ENCODE measurements at places on chromosomes 3 and 15.
A peak's percentile ranks its signal among the peaks of the same experiment; 100 is the strongest.

DNA sequence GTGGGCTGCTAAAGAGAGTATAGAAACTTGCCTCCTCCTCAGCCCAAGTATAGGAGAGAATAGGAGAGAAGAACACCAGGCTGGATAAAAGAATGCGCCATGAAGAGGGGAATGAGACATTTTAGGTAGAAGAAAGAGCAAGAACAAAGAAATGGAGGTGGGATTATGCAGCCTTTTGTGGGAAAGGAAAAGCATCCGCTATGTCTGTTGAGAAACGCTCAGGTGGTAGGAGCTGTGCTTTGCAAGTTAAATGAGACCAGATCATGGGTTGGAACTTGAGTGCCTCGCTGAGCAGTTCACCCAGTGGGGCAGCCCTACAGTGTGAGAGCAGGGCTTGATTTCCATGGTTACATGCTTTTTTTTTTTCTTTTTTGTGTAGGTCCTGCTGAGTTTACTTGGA, 11.5 kb upstream of the RTP1 start:
- no peak for DNase-seq

- DNase-seq = no peak
These were observed 113.2 kb upstream of the FGF7 start for GRCh38 chr15:49309889-49310288.

DNA sequence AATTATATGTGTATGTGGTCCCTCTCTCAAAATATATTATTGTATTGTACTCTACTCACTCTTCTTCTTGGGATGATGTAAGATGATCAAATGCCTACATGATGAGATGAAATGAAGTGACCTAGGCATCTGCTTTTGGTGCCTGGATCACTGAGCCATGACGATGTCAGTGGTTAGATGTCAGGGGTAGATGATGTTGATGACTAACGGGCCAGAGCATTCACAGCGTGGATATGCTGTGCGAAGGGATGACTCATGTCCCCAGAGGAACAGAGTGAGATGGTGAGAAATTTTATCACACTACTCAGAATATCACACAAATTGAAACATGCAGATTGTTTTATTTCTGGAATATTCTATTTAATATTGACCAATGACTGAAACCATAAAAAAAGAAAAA, 233.9 kb upstream of the CADM2 start:
- DNase-seq = no peak

GRCh38 chr3:169992781-169993180, 26.2 kb downstream of the SEC62 start:
- DNase-seq = no peak

DNA sequence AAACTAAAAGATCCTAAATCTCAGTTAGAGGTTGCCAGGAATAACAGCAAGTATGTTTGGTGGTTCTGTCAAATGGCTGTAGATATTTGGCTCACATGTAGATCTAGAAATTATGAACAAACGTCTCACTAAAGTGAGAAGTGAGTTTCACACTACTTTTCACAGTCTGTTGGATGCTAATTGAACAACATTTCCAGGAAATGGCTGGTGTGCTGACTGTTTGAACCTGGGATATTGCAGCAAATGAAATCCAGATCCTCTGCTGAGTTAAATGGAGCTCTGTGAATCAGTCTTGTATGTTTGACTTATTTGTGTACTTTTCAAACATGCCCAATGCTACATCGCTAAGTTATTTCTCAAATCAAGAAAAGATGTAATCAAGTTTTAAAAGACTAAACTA, 21.3 kb upstream of the RSL24D1 start:
- no peak for DNase-seq

GRCh38 chr15:38367476-38367875, 86.5 kb upstream of the FAM98B start:
- DNase-seq = no peak

- DNase-seq = no peak
These were observed 52.1 kb upstream of the NANOGP8 start for GRCh38 chr15:35137190-35137574.

- DNase-seq = no peak
These were observed 50.3 kb downstream of the CHSY1 start for GRCh38 chr15:101201411-101202174.

- DNase-seq = no peak
These were observed 56.6 kb downstream of the MGLL start for GRCh38 chr3:127765735-127766134.

DNA sequence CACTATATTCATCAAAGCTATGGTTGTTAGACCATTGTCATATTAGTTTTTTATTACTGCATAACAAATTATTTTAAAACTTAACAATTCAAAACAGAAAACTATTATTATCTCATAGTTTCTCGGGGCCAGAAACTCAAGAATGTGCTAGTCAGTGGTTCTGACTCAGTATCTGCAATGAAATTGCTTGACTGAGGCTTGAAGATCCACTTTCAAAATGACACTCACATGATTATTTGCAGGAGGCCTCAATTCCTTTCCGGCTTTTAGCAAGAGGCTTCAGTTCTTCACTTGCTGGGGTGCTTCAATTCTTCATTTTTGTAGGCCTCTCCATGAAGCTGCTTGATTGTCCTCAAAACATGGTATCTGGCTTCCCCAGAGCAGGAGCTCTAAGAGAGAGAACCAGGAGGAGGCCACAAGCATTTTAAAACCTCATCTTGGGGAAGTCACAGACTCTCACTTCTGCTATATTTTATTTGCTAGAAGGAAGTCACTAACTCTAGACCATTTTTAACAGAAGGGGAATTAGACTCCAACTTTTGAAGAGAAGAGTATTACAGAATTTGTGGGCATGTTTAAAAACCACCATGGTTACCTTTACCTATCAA, 383.7 kb downstream of the MFSD1 start:
- no peak for DNase-seq

DNA sequence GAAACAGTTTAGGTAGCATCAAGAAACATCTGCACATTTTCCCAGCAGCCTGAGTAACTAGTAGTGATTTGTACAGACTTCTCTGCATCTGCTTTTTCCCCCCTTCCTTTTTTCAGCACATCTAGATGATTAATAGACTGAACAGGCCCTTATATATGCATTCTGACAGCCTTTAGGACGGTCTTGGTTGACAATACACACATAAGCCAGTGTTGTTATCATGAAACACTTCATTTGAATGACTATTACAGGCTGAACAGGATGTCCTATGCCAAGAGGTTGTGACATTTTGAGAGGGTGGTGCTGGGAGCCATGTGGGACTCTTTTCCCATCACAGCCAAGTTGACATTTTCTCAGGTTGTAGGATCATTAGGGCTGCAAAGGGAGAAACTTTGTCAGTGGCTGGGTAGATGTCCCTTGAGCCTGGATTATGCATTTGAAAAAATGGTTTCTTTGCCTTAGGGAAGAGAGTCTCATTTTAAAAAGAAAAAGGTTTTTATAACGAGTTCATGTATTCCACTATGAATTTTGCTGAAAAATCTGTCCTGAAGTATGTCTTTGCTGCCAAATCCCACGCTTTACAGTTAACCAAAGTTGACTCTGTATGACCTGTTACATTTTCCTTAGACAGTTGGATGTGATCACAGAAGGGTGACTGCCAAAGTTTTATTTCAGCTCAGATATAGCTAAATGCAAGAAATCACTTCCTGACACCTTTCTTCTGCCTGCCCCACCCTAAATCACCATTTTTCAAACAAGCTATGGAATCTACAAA, 73.7 kb downstream of the FILIP1L start:
- no peak for DNase-seq

- peak; percentile 27 for DNase-seq
These were observed 401 bp downstream of the ZSCAN29 start for GRCh38 chr15:43370310-43370974.

DNA sequence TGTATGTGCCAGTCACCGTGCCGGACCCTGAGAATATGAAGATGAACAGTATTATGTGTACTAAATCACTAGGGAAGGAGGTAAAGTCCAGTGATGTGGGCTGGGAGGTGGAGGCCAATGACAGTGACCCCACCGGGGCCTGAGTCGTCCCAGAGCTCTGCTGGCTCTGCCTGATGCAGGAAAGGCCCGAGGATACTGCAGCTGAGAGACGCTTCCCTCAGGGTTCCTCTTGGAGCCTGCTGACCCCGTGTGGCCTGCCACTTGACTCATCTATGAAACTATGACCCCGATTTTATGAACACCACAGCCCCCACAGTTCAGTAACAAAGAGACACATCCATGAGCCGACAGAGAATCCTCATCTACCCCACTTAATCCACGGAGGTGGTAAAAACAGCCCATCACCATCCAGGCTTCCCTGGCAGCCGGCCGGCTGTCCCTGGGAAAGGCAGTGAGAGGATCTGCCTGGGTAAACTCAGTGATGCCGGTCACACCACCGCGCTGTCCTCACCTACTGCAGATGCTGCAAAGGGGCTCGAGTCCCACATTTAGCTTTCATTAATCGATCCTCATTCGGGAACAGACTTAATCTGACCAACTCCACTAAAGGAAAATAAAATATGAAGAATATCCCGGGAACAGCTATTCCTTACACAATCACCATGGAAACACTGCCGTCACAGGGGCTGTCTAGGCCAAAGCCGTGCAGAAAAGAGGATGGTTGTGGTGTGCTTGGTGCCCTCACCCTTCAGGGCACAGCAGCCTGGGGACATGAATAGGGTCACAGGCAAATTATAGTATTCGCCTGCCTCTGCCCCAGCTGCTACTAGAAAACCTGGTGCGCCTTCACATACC, 82.9 kb downstream of the ARRDC4 start:
- peak; percentile 2 for DNase-seq

GRCh38 chr3:46957092-46957820, 19.3 kb downstream of the CCDC12 start:
- DNase-seq = no peak

- DNase-seq = no peak
These were observed 85.1 kb upstream of the FLNB start for GRCh38 chr3:57923101-57923500.

DNA sequence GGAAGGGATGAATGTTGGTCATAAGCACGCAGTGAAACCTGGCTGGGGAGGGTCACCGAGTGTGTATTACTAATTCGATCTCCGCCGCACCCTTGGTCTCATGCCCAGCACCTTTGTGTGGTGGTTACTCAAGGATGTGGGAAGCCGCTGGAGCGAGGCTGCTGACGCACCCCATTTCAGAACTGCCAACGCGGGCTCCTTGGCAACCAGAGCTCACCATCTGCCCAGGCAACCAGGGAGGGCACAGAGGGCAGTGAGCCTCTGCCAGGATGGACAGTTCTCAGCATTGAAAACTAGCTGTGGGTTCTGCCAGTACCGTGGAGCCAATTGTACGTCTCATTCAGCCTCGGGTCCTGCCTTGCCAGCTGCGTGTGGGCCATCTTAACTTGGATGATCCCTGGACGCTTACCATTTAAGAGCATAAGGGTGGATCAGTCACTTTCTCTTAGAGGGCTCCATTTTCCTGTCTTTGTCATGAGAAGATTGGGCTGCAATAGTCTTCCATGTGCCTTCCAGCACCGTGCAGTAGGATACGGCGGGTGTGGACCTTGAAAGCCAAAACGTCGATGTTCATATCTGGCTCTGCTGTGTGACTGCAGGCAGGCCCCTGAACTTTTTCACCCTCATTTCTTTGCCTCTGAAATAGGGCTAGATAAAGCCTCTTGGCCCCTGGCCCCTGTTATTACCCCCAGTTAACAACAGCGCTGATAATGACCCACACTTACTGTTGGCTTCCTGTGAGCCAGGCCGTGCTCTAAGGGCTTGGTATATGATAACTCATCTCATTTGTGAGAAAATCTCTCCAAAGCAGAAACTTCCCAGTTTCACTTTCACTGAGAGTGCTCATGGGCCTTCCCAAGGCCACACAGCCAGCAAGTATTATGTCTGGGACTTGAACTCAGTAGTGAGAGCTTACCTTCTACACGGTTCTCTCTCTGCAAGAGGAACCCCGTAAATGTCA, 238.8 kb downstream of the OPA1 start:
- DNase-seq = no peak

DNA sequence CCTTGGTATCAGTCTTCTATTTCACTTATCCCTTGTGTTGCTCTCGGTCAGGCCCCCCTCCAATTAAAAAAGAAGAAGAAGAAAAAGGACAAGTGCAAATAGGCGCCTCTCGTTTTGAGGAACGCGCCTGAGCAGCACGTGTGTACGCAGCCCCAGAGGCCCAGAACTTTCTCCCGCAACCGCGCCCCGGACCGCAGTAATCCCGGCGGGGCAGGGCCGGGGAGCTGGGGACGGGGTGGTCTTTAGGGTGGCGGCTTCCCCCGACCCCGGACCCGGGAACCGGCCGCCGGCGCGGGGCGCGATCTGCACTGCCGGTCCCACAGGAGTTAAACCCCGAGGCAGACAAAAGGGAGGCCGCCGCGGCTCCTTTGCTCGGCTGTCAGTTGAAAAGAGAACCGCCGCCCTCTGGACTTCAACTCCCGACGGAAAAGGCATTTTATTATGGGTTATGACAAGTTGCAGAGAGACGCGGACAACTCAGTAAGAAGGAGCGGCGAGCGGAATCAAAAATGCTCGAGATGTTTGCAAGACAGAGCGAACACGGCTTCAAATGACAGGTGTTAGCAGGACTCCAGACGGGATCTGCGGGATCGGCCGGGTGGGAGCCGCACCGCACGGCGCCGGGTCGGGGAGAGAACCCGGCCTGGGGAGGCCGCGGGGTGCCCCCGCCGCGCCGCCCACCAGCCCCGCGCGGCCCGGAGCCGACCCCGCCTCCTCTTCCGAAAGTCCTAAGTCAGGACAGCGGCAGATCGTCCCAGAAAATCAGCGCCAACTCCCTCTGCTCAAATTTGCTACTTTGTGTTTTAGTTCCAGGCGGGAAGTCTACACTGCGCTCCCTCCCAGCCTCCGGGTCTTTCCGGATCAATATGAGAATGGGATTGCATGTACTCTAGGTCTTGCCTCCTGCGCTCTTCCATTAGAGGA, 79.0 kb downstream of the NR2F2 start:
- DNase-seq = peak; percentile 4

DNA sequence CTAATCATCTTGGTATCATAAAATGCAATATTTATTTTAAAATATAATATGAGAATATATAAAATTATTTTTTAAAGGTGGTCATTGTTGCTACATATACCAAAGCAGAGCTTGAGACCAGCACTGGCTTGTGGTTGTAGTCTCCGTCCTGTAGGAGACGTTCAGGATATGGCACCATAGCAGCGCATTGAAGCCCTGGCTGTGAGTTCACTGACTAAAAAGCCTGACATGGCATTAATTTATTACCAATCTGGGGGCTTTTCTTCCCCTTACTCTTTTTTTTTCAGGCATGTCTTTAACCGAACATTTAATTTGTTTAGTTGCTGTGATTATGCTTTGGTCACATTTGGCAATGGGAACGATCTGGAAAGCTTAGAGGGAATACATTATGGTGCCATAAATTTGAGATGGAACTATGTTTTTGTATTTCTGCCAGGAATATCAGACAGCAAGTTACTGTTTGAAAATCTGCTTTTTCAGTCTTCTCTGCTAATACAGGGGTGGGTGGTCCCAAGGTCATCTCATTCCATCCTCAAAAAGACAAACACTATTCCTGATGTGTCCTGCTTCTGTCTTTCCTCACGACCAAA, 108.5 kb downstream of the ZIC4 start:
- no peak for DNase-seq
